ENCODE measurements at places on chromosomes 7 and 10.
A peak's percentile ranks its signal among the peaks of the same experiment; 100 is the strongest.

DNA sequence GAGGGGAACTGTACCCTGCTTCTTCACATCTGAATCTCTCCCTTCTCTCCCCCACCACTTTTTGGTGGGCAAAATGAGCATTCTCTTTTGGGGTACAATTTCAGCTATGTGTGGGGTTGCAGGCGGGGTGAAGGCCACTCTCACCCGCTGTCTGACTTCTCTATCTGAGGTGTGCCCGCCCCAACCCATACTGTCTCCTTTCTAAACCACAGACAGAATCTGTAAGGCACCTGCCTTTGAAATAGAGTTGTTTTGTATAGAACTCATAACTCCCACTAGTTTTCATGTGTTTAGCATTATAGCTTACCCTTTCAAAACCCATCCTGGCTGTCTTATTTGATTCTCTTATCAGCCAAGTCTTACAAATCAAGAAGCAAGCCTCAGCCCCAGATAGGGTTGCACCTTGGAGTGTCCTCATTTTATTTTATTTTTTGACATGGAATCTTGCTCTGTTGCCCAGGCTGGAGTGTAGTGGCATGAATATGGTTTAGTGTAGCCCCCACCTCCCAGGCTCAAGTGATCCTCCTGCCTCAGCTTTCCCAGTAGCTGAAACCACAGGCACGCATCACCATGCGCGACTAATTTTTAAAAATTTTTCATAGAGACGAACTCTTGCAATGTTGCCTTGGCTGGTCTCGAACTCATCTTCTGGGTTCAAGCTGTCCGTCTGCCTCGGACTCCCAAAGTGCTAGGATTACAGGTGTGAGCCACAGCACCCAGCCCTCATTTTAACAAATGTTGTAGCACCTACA, 11.9 kb downstream of the TSPAN14 start:
- DNase-seq, result no peak

DNA sequence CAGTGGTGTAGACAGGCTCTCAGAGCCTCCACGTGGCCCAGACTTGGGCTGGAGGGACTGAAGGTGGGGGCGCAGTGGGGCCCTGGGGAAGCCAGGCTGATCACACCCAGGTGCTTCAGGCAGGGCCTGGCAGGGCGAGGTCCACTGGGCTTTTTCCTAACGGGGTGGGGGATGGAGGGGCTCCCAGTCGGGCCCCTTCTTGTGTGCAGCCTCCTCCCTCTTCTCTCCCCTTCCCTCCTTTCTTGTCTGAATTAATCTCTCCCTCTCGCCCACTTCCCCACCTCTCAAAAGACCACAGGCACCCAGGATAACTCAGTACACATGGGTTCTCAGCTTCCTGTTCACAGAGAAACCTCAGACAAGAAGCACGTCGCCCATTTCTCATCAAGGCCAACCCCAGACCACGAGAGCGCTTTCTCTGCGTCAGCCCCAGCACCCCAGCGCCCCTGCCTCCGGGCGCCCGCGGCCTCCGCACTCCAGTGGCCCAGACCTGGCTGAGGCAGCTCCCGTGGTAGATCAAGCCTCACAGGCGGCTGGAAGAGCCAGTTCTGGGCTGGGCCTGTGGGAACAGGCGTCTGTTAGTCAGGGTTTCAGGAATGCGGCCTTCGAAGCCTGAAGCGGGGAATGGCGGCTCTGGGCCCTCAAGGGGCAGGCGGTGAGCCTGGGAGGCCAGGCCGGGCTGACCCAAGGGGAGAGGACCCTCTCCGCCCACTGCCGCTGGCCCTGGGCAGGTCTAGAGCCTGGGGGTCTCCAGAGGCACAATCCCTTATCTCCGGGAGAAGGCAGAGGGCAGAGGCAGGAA, 50.6 kb downstream of the PWWP2B start:
- DNase-seq, result peak; percentile 88

DNA sequence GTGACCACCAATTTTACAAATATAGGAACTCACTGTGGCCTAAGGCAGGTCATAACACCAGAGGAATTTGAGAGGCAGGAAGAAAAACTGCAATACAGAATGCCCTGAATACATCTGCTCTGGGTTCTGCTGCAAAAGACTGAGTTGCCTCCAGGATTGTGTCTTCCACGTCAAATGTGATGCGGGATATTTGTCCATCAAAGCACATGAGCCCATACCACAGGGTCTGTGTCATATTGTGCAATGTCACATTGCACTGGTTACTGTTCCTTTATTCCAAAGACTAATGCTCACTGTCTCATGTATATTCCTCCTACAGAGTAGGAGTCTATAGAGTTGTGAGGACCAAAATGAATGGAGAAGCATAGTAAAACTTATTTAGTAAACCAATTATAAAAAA, 58.6 kb upstream of the ABCB4 start:
- no peak for DNase-seq

GRCh38 chr7:158094046-158094445, 493.6 kb downstream of the PTPRN2 start:
- DNase-seq, result no peak

DNA sequence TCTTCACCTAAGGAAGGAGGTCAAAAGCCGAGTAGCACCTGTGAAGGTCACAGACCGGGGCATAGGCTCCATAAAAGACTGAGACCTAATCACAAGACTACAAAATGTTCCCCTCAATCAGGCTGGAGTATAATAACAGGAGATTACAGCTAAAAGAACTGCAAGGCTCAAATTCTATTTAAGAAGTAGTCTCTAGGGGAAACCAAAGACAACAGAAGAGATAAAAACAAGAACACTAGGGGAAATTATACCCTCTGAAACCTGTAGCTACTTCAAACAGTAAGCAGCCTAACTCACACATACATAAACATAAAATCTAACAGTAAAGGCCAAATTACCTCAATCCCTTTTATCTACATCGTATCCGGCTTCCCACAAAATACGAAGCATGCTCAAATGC, 38.3 kb downstream of the LMBR1 start:
- DNase-seq, result no peak

GRCh38 chr10:98134117-98134430, 383 bp upstream of the R3HCC1L start:
- no peak for DNase-seq

- peak; percentile 57 for DNase-seq
These were observed 3.7 kb upstream of the HNRNPH3 start for GRCh38 chr10:68327889-68328786.

- DNase-seq, result no peak
These were observed 121.9 kb downstream of the NRG3 start for GRCh38 chr10:81996927-81997326.

DNA sequence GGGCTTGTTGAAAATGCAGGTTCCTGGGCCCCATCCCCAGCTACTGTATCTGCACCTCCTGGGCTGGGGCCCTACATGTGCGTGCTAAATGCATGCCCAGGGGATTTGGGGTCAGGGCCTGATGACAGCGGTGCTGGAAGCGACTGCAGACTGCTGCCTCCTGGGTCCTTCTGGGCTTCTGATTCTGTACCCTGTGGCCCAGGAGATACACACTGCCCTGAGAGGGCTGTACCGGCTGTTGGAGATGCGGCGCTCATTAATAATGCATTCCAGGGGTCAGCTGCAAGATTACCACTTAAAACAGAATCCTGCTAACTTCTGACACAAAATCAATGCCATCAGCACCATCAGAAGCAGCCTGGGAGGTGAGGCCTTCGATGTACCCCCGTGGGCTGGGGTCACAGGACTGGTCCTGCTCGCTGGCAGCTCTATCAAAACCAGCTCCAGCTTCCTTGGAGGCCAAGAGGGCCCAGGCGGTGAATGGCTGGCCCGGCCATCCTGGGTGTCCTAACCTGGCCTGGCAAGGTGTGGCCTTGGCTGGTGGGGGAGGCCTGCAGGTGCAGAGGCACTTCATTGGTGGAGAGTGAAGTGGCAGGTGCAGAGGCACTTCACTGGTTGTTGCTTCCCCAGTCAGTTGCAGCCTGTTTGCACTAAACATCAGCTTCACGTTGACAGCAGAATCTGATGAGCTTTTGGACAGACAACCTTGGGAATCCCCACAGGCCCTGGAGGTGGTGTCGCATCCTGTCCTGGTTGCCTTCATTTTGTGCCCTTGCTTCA, 79.2 kb downstream of the GLRX3 start:
- DNase-seq, result no peak

DNA sequence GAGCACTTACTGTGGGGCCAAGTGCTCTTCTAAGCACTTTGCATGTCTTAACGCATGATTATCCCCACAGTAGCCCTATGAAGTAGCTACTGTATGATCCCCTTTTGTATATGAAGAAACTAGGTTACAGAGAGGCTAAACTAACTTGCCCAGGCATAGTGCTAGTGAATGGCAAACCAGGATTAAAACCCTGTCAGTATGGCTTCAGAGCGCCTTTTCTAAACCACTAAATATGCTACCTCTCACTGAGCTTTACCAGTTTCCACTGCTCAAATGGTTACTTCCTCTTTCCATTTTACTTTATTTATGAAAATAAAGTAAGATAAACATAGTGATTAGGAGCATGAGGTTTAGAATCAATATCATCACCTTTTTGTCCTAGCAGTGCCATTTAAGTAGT, 73.6 kb downstream of the PODXL start:
- DNase-seq, result no peak

DNA sequence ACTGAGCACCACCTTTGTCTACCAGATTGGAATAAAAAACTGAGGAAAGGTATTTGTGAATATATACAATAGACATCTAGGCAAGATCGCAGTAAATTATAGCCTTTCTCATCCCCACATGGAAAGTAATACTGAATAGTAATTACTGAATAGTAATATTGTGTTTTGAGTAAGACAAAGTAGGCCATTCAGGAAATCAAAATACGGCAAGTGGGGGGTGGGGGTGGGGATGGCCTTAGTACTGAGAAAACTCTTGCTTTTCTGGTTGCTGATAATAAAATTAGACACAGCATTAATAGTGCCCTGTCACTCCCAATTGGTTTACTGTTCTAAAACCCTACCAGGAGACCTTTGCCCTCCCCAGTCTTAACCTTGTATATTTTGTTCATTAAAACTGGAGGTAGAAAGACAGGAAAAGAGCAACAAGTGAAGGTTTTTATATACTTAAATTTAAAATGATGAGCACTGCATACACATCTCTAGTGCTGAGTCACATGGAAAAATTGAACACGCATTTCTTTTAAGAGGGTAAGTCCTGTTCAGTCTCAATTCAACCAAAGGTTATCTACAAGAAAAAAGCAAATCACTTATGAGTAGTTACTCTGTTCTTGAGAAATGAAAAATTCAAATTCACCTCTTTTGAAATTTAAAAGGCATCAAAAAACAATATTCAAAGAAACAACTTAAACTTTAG, 65.6 kb downstream of the IGF2BP3 start:
- no peak for DNase-seq

DNA sequence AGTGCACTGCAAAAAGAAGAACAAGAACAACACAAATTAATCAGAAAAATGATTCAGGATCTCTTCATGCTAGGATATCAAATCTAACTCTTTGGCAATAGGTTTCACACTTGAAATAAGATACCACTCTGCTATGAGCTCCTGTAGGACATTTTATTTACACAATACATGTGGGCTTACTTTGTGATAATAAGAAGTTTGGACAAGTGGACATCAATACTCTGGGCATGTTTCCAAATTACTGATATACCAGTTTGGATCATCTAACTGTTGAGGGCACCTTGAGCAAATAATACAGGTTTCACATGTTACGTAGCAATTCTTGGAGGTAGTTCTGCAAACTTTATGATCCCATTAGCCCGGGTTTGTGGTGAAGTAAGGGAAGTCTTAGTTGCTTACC, 59.8 kb downstream of the CPVL start:
- no peak for DNase-seq

DNA sequence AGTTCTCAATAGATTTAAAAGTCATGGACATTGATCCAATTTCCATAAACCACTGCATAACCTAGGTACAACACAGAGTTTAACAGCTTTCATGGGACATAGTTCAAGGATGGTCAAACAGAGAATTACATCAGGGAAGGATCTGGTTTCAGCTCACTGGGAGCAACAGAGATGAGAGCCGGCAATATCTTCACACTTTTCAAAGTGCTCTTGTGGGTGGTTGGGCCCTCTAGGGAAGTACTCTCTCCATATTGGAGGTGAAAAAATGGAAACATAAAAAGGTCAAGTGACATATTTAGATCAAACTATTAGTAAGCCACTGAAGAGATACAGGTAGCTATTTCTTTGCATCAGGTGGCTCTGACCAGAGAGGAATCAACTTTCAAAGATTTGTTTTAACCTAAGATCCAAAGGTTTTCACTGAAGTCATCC, 61.8 kb upstream of the LRRN3 start:
- DNase-seq, result no peak

GRCh38 chr7:139651914-139652313, 125.9 kb downstream of the HIPK2 start:
- DNase-seq, result no peak

- DNase-seq, result peak; percentile 72
These were observed 96.0 kb downstream of the MTERF1 start for GRCh38 chr7:91784469-91784868.

GRCh38 chr7:104927055-104927454, 87.0 kb upstream of the KMT2E start:
- DNase-seq, result no peak

- peak; percentile 11 for DNase-seq
These were observed 58.5 kb upstream of the FOXP2 start for GRCh38 chr7:114356133-114356532.

DNA sequence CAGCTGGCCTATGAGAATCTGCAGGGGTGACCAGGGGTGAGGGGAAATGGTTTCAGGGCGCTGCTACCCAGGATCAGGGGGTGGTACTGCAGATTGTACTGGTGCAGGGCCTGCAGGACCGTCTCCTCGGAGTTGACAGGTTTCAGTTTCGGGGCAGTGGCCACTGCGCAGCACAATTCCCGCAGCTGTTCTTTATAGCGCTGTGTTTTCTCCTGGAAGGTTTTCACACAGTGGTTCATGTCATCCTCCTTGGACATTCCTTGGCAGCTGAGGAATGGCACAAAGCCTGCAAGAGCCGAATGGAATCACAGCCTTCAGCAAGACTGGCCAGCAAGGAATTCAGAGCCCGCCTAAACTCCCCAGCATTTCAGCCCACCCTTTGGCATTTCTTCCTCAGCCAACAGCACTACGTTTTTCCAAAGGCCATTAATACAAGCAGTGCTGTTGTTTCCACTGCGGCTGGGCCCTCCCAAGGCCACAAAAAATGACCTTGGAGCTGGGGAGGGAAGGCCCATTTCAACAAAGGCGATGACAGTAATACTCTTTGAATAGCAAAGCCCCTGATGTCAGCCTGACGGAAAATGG, 44.9 kb downstream of the PNLIPRP2 start:
- no peak for DNase-seq

DNA sequence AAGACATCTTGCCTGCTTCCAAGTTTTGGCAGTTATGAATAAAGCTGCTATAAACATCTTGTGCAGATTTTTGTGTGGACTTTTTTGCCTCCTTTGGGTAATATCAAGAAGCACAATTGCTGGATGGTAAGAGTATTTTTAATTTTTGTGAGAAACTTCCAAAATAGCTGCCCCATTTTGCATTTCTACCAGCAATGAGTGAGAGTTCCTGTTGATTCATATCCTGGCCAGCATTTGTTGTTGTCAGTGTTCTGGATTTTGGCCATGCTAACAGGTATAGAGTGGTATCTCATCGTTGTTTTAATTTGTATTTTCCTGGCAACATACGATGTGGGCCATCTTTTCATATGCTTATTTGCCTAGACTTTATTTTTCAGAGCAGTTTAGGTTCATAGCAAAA, 53.9 kb downstream of the BTAF1 start:
- no peak for DNase-seq

GRCh38 chr7:55131142-55131929, 112.5 kb downstream of the EGFR start:
- DNase-seq, result no peak

Data from fibroblast of skin of right biceps (primary cell).